ENCODE measurements at places on chromosomes 11 and 22.

GRCh38 chr11:133978794-133979193 lies 22.0 kb upstream of the IGSF9B start:
- DNase-seq: no peak

DNA sequence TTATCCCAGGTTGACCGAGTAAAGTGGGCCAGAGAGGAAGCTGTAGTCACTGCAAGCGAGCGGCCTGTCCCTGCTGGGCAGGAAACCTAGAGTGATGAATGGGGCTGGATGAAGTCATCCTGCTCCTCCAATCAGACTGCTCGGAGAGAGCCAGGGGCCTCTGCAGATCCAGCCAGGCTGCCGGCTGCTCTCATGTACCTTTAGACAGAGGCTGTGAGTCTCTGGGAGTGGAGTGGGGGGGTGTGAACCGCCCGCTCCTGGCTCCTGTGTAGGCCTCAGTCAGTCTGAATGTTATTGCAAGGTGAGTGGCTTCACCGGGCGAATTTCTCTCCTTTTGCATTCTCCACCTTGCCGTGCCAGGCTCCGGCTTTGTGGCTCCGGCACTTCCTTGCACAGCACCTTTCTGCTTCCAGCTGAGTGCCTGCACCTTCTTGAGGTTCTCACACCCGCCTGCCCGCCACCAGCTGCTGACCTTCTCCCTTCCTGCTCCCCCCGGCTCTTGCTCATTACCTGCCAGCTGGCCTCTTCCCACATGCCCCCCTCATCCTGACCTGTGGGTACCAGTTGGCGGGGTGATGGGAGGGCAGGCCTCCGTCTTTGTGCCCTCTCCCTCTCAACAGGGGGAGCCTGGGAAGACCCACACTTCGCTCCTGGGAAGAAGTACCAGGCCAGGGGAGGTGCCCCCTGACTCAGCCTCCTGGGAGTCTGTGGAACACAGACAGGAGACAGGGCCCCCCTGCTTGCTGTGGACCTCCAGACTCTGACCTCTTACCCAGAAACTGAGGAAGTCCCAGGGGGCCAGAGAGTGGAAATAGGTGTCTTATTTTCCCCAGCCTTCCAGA lies 79.9 kb downstream of the GRAMD1B start:
- no peak for DNase-seq

DNA sequence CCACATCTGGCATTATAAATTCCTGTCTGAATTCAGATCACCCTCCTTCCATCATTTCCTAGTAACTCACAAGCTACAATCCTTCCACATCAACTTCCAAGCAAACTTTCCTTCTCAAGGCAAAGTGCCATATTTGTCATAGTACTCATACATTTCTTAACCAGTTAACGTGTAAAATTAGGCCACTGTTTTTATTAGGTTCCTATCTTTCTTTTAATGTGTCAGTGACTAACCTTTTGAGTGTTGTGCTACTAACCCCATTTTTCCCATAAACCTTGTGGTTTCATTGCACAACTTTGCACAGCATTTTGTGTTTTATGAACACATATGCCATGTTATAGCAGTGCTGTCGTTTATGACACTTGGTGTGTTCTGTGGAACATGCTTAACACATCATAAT lies 90.1 kb downstream of the KIF18A start:
- DNase-seq: no peak

- peak; percentile 77 for DNase-seq
These were observed 116.0 kb downstream of the MN1 start for GRCh38 chr22:27685515-27685914.

- DNase-seq: no peak
These were observed 81.4 kb upstream of the GRIK4 start for GRCh38 chr11:120430146-120430545.

DNA sequence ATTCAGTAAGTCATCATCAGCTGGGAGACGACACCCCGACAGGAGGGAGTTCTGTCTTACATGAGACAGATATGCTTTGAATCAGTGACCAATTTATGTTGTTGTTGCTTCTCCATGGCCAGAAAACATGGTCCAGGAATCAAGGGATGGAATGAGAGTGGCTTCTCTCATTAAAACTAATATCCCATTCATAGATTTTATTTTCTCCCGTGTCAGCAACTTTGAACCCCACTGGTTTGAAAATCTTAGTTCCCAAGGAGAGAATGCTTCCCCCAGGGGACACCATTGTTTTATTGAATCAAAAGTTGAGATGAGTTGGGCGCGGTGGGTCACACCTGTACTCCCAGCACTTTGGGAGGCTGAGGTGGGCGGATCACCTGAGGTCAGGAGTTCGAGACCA lies 42.8 kb downstream of the RPS6KA4 start:
- no peak for DNase-seq

GRCh38 chr22:25359601-25360261 lies 140.3 kb downstream of the CRYBB2 start:
- no peak for DNase-seq

GRCh38 chr11:94379613-94380012 lies 21.6 kb downstream of the GPR83 start:
- no peak for DNase-seq

- peak; percentile 71 for DNase-seq
These were observed 7.1 kb downstream of the USP18 start for GRCh38 chr22:18156878-18157713.

DNA sequence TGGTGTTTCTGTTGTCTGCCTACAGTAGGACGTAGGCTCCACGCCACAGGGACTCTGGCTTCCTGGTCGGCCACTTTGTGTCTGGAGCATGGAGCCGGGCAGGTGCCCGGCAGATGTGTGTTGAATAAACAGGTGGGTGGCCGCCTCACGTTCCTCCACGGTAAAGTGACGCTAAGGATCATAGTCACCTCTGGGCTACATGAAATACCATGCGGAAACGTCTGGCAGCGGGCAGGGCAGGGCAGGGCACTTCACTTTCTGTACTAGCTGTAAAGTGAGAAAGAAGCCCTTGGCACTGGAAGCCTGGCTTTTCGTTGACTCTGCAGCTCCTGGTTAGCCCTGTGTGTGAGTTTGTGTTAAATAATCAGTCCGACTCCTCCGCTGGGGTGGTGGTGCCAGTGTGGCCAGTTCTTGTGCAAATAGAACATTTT lies 52.4 kb downstream of the MCM5 start:
- DNase-seq: no peak

GRCh38 chr11:66868726-66869566 lies 12.1 kb downstream of the LRFN4 start:
- peak; percentile 58 for DNase-seq

GRCh38 chr11:81946831-81947230 lies 786.8 kb downstream of the FAM181B start:
- DNase-seq: no peak

DNA sequence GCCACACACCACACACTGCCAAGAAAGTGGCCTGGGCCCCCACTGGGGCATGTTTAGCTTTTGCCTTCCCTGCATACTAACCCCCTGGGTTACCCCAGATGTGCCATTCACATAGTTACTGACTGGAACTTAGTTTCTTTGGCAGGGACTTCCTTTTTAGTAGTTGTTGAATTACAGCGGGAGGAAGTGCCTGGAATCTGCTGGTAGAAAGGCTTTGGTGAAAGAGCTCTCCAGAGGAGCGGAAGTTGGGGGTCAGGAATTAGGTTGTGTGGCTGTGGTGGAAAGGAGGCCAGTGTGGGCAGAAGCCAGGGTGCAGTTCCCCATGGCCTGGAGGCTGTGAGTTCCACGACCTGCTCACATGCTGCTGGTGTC lies 69.0 kb downstream of the MED15 start:
- no peak for DNase-seq

All from left ventricle myocardium superior (tissue), 1 donor.